H9 (cell line): ENCODE measurements at places on chromosomes 11 and 22. TPM values are rescaled to one million over a fixed set of nuclear protein-coding genes. Genes with fewer than 3 reads are reported as not detected.

The RPS13 gene
- total RNA-seq, result 1,466 and 1,469 TPM in 2 replicates

The GLB1L3 gene
- total RNA-seq, result 11.2 and 11.7 TPM in 2 replicates

The TMEM25 gene
- total RNA-seq, result 24.5 and 26.2 TPM in 2 replicates

The ABCC8 gene
- 2.4 and 3.2 TPM in 2 replicates for total RNA-seq

GRCh38 chr11:58503361-58503856 lies 4.5 kb downstream of the OR5B21 start:
- no peak overlapping the region for H3K27ac ChIP-seq
- H3K4me1 ChIP-seq, result no peaks in the 10 kb centered on the region; the same call in 1 of the 2 replicates
- H3K27me3 ChIP-seq, result no peaks in the 10 kb centered on the region
- no peaks in the 10 kb centered on the region; the same call in 2 of the 3 replicates for H3K36me3 ChIP-seq
- no peak for DNase-seq

GRCh38 chr11:121869478-121869877 lies 246.5 kb downstream of the BLID start:
- H3K27me3 ChIP-seq, result no peaks in the 10 kb centered on the region
- no peak overlapping the region for H3K27ac ChIP-seq
- DNase-seq, result no peak
- peaks cover 4% of the 10 kb centered on the region; the same call in 1 of the 2 replicates for H3K4me1 ChIP-seq
- no peaks in the 10 kb centered on the region for H3K36me3 ChIP-seq

GRCh38 chr22:30747493-30747892 lies 52.8 kb downstream of the OSBP2 start:
- no peak overlapping the region for H3K27ac ChIP-seq
- H3K27me3 ChIP-seq, result no peaks in the 10 kb centered on the region
- no peak overlapping the region for H3K4me3 ChIP-seq
- no peaks in the 10 kb centered on the region for H3K36me3 ChIP-seq
